Endodermal cell (in vitro differentiated cells): ENCODE measurements at places on chromosomes 12 and 14. TPM values are rescaled to one million over a fixed set of nuclear protein-coding genes. Genes with fewer than 3 reads are reported as not detected.
A peak's percentile ranks its signal among the peaks of the same experiment; 100 is the strongest.

Gene AQP6
- not detected in 2 replicates for total RNA-seq

Gene GPR132
- total RNA-seq, result 0.27 to 0.59 TPM (median 0.47 TPM) in 3 replicates

Gene CEP170B
- 36.5 and 38.9 TPM in 2 replicates for total RNA-seq

Gene PTPRB
- total RNA-seq, result 0.11 and 0.22 TPM in 2 replicates

DNA sequence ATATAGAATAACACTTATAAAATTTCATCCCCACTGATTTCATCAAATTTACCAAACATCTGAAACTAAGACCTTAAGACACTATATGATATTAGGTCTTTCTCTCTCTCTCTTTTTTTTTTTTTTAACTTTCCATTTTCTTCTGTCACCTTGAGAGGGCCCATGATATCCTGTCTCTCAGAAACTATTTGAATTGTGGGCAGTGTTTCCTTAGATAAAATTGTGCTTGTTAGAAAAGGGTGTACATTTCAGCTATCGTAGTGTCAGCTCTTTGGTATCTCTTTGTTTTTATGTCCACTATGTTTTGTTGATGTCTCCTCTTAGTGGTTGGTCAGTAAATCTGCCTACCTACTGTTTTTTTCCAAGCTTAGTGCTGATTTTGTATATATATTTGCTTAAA, 23.8 kb downstream of the DNM1L start:
- no peak for DNase-seq

Gene LUM
- 0.31 to 0.80 TPM (median 0.69 TPM) in 3 replicates for total RNA-seq

Gene MYF5
- total RNA-seq, result not detected in 2 replicates

DNA sequence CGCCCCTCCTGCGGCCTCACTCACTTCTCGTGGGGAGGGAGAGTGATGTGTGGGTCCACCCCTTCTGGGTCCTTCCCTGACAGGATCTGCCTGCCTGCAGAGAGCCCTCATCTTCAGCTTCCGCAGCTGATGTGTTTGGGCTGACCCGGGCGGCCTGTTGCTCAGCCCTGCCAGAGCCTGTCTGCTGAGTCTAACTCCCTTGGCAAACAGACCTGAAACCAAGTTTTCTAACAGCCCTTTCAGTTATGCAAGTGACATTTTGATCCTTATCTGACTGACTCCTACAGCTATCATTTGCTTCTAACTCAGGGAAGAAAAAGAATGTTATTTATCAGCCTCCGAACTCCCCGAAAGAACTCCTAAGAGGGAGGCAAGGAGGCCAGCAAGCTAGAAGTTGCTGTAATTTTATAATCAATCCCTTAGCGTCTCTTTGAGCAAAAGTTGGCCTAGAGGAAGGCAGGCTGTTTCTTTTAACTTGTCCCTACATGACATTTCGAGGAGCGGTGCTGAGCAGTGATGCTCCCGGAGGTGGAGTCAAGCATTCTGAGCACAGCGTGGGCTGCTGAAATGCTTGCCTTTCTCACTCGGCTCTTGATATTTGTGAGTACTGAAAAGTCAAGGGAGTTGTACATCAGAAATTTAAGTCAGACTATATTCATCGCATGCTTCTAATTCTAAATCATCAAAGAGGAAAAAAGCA, 31.5 kb upstream of the CACNA2D4 start:
- peak; percentile 48 for DNase-seq

Gene NELL2
- 6.9 and 10.1 TPM in 2 replicates for total RNA-seq

Gene UNC79
- total RNA-seq, result 12.4 and 14.4 TPM in 2 replicates

Gene TNFAIP2
- total RNA-seq, result 12.1 to 19.1 TPM (median 16.8 TPM) in 3 replicates

DNA sequence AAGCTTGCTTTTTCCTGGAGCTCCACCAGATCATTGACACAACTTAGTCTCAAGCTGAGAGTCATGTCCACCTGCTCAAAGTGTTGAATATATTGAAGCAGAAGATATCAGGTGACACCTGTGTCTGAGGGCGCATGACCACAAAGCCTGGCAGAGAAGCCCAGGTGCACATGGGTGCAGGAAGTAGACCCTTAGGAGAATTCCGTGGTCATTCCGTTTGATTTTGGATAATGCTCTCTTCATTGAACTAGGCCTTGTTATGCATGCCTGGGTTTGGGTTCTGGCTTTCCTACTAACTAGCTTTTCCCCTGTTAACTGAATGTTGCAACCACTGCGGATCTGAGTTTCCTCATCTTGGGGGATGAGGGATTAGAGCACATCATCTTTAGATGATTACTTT, 7.1 kb downstream of the ARHGDIB start:
- DNase-seq, result no peak

GRCh38 chr12:12521888-12522287, 40.8 kb downstream of the DUSP16 start:
- DNase-seq, result no peak

DNA sequence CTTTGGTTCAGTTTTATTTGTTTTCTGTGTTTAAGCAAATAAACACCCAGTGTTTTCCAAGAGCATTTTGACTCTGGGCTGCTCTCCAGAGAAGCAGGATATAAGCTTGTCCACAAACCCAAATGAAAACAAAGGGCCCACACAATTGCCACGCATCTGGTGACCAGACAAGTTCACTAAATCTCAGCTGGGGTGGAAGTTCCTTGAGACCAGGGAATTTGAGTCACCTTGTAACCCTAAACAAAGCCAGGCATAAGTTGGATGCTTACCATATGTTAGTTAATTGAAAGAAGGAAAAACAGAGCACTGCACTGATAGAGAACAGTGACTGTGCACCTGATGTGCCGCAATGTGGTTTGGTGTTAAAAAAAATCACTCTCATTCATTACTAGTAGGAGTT, 1.6 kb upstream of the TXNRD1 start:
- DNase-seq, result no peak

DNA sequence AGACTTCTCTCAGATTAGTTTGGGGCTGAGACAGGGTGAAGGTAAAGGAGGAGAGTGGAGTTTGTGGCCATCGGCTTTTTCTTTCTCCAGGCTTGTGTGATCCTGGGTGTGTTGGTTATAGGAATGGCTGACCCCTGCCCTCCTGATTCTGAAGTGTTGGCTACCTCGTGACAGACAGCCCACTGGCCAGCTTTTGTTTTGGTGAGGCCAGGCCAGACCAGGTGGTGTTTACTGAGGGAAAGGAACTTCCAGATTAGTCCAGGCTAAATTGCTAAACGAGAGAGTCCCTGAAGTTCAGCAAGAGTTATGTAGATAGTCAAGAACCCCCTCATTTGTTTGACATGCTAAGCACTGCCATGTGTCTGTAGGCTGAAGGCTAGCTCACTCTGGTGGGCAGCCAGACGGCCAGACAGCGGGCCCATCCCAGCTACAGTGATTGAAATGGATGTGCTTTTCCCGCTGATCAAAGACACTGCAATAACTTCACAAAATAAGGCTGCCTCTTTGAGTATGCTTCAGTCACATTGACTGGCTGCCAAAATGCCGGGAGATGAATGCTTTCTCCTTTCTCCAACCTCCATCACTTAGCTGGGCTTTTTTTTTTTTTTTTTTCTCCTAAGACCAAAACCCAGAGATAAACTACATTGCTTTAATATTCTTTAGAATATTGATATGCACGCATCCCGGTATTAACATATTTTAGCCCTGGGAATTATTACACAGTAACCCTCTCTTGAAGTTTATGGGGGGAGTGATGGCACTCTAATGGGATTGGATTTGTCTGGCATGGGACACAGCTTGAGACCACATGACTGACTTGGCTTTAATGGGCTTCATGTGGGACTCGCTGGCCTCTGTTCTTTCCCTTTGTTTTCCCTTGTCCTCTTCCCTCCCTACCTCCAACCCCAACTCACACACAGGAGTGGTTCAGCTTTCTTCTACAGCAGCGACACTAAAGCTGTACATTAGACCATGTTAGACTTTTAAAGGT, 76.9 kb downstream of the SMOC1 start:
- DNase-seq, result no peak

Gene VCPKMT
- total RNA-seq, result 6.3 to 13.4 TPM (median 12.5 TPM) in 3 replicates

DNA sequence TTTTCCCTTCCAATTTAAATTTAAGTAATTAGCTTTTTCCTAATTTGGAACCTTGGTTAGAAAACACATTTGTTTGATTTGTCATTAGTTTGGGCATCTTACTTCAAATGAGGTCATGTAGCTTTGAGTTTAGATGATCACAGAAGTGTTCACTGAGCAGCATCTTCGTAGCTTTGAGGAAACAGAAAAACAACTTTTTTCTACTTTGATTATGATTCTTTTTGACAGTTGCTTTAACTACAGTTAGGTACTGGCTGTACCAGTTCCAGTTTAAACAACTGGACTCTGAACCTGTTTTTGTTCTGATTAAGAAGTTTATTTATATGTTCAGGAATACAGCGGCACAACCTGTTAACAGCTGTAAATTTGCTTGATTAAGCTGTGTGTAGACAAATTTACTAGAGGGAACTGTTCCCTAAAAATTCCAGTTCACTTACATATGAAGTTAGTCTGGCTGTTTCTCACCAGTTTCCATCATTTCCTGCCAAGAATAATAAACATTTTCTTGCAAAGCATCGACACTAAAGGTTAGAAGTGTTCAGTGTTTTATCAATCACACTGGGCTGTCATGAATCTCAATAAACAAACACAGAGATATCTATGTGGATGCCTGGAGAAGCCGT, 191.9 kb downstream of the RAD51B start:
- DNase-seq, result no peak

DNA sequence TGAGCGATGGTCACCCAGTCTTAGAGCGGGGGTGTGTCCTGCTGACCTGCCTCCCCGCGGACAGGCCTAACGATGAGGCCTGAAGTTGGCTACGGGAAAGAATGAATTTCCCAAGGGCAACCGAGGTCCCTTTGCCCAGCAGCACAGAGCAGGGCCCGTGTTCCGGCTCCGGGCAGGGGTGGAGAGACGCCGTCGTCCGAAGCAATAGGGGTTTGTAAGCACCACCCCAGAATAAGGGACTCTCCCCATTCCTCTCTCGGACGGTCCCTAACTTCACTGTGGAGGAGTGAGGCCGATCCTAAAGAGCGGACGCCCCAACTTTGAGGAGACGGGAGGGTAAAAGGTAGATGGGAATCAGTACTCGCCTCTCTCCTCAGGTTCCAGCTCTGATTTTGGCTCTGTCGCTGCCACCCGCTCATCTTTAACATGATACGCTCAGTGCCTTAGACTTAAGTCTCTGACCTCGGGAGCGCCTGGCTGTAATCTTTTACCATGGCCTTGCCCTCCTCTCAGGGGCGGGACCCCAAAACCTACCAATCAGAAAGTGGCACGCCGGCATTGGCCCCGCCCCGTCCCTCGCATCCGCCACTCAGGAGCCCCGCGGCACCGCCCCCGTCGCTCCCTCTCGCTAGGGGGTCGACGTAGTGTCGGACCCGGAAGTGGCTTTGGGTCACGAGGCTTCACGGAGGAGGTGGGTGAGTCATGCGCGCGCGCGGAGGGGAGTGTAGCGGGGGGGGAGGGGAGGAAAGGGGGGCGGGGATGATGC, at the start of gene DDIT3:
Gene DDIT3 (minus strand): TSS at position 462 of the 766 bp plus-strand sequence. CDS start 3,108 bp downstream, outside the sequence.
- peak; percentile 100 for DNase-seq

DNA sequence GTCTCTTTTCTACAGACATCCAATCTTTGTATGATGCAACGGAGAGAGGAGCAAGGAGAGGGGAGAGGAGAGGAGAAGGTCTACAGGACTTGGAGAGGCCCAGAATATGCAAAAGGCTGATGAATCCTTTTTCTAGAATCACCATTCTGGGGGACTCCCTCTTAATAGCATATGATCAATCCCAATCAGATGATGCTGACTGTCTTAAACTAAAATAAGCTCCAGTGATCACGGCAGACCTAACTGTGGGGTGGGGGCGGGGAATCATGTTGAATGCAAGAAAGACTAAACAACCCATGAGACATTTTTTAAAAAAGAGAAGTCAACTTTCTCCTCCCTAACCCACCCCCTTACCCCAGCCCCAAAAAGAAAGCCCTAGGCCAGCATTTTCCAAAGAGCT, 33.4 kb downstream of the BTBD7 start:
- no peak for DNase-seq

DNA sequence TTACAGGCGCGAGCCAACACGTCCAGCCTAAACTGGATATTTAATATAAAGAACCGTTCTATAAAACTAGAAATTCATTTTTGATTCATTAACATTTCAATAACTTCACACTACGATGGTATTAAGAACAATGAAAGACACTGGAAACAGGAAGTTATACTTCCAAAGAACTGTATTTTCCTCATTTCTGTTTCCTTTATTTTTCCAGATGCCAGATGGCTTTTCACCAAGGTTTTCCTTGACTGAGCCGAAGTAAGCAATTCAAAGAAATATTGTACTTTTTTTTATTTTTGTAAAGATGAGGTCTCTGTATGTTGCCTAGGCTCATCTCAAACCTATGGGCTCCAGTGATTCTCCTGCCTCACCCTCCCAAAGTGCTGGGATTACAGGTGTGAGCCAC, 28.2 kb downstream of the EEA1 start:
- DNase-seq, result no peak

Gene OTOGL
- total RNA-seq, result 2.4 and 2.7 TPM in 2 replicates

- DNase-seq, result no peak
These were observed 50.4 kb downstream of the MYRFL start for GRCh38 chr12:69875416-69875935.

DNA sequence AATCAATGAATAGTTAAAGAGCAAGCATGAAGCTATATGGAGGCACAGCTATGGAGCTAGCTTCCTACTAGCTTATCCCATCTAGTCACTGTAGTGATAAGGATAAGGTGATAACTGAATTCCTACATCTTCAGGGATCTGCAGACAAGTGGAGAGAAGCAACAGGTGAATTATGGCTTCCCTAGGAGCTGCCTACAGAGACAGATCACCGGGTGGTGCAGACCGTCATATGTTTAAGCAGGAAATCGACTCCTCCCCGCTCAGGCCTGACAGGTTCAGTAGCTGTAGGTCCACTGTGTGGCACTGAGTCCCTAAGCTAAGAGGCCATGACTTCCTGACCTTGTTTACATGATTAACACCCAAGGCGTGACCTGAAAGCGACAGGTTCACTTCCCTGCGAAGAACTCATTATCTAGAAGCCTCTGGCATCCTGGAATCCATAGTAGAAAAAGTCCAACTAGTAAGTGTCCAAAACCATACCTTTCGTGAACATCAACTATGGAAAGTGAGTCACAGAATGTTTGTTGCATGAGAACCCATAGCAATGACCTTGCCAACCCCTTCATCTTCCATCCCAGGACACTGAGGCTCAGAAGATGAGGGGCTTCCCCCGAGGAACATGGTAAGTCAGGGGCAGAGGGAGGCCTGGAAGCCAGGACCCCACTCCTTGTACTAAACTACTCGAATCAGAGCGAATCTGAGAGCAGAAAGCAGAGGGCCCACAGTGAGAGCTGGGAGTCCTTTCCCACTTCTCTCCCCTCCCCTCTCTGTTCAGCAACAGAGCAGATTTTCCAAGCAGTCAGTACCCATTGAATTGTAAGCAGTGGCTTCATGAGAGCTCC, 75.4 kb upstream of the CCND2 start:
- DNase-seq, result no peak

DNA sequence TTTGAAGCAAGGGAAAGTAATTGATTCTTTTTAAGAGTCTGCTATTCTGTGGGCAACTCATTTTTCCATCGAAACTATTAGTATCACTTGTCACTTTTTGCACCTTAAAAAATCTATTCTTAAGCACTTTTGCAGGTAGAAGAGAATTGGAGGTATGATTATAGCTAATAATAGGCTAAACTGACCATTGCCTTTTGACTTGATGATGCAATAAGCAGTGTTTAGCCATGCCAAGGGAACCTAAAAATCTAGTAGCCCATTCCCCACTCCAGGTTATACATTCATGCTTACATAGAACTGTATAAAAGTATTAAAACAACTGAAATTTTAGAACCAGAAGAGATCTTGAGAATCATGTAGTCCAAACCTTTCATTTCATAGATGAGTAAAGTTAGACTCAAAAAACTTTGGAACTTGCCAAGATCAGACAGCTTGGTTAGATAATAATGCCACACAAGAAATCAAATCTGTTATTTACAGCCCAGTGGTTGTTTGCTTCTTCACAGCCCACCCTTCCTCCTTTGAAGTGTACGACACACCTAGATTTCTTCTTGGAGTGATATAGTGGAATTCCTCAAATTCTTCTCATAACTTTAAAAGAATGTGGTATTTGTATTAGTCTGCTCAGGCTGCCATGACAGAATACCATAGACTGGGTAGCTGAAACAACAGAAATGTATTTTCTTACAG, 21.7 kb upstream of the GARIN2 start:
- DNase-seq, result no peak
